CD4-positive, alpha-beta T cell treated with Interleukin-17A for 4 hours (primary cell): ENCODE measurements at places on chromosomes 4 and X.

DNA sequence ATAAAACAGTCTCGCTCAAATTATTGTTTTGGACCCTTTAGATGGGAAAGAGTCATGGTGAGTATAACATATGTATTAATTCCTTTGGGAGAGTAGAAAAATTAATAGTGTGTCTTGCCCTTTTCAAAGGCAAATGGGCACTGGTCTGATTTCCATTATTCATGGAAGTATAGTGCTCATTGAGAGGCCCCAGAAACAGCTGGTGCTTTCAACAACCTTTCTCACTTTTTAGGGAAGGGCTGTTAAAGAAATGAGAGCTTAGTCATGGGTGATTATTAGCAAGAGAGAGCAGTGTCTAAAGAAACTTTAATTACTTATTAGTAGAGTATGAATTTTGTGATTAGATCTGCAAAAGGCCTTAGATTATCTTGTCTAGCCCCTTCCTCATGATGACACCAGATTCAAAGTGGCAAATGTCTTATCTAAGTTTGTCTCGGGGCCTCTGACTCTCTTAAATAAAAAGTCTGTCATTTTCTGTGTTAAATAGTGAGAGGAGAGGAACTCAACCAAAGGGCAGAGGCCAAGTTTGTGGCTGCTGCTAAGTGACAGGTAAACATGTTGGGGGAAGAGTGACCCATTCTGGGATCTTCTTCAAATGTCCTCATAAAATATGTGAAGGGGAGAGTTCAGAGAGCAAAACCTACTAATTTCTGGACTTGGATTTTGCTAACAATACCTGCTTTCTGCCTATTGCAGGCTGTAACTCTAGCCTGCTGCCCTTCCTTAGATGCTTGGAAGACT, 110.6 kb downstream of the REPS2 start:
- DNase-seq, result no peak

- no peak for DNase-seq
These were observed 97.3 kb downstream of the GEMIN8 start for GRCh38 chrX:13932416-13932815.

- DNase-seq, result no peak
These were observed 380.8 kb downstream of the ANKRD50 start for GRCh38 chr4:124331781-124332180.

DNA sequence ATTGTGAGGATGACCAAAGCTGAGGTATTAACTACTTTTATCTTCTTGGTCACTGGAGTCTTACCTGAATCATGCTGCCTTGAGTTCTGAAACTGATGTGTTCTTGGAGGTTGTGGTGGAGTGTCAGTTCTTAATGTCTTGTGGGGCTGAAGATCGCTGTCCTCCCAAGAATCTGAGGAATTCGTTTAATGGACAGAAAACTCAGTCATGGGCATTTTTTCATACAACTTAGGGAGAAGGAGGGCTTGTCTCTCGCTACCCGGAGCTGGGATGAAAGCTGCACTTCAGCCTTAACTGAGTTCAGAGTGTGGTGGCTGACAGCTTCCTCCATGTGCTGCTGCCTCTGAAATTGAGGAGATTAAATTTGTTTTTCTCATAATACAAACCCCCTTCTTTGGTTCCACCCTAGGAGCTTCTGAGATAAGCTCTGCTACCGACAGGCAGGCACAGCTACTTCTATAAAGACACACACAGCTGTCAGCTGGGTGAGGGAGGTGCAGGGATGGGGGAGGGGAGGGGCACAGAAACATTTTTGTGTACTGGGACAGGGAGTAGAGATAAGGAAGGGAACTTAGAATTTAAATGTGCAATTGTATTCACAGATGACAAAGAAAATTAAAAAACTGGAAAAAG, 30.8 kb downstream of the RBBP7 start:
- no peak for DNase-seq

- no peak for DNase-seq
These were observed 136.2 kb downstream of the KIT start for GRCh38 chr4:54793856-54794422.

DNA sequence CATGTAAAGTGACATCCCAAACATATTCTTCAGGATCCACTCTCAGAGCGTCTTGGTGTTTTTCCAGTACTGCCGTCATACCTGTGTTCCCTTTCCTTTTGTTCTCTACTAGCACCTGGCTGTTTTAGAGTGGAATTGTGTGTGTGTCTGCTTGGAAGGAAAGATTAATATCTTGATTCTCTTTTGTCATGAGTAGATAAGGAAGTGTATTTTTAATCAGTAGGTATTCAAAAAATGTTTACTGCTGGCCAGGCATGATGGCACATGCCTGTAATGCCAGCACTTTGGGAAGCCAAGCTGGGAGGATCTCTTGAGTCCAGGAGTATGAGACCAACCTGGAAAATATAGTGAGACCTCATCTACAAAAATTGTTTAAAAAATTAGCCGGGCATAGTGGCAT, 198.8 kb downstream of the CBR4 start:
- DNase-seq, result no peak

DNA sequence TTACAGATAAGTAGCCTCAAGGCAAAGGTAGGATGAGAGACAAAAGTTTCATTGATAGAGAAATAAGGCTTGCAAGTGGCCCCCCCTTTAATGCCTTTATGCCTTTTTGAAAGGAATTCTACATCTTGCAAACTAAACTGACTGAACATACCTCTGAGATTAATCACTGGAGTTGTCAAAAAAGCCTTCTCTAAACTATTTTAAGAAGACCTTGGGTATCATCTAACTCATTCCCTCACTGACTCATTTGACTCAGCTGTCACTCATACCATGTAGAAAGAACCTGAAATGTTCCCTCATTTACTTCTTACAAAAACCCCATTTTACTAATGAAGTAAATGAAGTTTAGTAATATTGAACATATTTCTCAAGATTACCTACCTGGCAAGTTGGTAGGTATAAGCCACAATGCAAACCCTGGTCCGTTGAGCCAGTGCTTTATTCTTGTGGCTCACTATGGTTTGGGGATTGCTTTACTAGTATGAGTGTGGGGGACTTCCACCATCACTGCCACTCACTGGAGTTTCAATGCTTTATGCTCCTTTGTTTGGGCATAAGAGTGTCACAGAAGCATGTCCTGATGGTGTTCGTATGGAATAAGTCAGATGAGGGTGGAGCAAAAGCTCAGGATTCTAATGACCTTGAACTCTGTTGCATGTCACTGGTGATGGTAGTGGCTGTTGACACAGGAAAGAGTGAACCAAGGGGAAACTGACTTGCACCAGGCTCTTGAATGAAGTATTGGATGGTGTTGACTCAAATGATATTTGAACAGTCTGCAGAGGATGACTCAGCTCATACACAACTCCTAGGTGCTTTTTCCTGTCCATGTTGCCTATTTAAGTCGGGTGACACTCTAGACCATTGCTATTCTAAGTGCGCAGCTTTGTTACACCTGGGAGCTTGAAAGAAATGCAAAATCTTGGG, 305.5 kb upstream of the EMCN start:
- no peak for DNase-seq

- DNase-seq, result no peak
These were observed 34.0 kb upstream of the CYBB start for GRCh38 chrX:37745835-37746217.

DNA sequence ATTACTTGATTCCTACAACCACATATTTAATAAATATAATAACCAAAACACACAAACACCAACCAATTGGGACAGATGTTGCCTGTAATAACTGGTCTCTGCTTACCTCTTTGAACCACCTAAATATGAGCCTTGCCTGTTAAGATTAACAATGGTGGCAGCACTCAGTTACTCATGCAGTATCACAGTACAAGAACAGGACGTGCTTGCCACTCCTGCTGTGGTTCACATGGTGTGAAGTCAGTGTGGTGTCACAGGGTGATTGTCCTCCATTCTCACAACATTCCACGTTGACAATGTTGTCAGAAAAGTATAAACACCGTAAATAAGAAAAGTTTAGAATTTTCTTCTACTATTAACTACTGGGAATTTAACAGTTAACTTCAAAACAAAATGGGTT, 365.0 kb downstream of the PPP3CA start:
- no peak for DNase-seq

DNA sequence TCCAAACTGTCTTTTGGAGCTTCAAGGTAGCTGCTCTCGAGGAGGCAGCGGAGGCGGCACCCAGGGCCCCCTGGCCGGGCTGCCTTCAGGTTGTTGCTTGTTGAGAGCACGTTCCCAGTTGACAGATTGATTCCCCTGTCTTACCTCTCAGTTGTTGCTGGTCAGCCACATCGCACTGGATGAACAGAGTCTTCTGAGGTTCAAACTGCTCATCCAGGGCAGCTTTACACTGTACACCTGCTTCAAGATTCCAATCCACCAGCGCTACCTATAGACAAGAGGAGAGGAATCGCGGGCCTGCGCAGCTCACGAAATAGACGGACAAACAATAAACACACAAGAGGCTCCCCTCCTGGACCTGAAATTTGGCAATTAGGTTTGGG, 497 bp downstream of the HPGD start:
- DNase-seq, result no peak

- DNase-seq, result no peak
These were observed 52.8 kb downstream of the ADGRG4 start for GRCh38 chrX:136353526-136354093.

GRCh38 chr4:40887764-40888131, 138.0 kb downstream of the NSUN7 start:
- DNase-seq, result no peak

- no peak for DNase-seq
These were observed 931.0 kb downstream of the STIM2 start for GRCh38 chr4:27791640-27792039.

GRCh38 chrX:154096140-154097002, 1.1 kb downstream of the MECP2 start:
- DNase-seq, result no peak

DNA sequence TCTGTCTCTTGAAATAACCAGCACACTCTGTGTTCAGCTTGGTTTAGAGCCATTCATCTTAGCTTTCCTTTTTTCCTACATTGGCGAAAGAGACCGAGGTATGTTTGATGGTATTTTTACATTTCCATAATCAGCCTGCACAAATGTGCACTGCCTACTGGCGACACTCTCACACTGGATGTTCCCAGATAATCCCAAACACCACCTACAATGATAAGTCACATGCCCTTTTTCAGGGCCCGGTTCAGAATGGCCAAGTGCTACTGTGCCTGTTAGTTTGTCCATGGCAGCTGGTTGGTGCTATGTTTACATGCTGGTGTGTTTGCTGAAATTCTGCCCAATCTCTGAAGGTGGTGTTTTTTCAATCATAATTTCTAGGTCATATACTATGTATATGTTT, 80.8 kb upstream of the NR3C2 start:
- DNase-seq, result no peak

- no peak for DNase-seq
These were observed 217.0 kb downstream of the SOWAHB start for GRCh38 chr4:76680952-76681351.
